ENCODE measurements at places on chromosomes 7 and 10. TPM values are rescaled to one million over a fixed set of nuclear protein-coding genes. Genes with fewer than 3 reads are reported as not detected.

The SPDYE2B gene
- total RNA-seq = not detected

The LIPK gene
- total RNA-seq = not detected

The PHYH gene
- 29.1 TPM for total RNA-seq

The PYROXD2 gene
- 5.9 TPM for total RNA-seq

The FXYD4 gene
- total RNA-seq = not detected

The FZD8 gene
- total RNA-seq = 20.7 TPM

The ACBD5 gene
- total RNA-seq = 58.5 TPM

The CAMK2B gene
- 39.1 TPM for total RNA-seq

The ADGRA1 gene
- total RNA-seq = 5.4 TPM

The CTNNA3 gene
- total RNA-seq = 9.3 TPM

The FAM107B gene
- 122 TPM for total RNA-seq
